ENCODE measurements at places on chromosomes 7 and 10.

DNA sequence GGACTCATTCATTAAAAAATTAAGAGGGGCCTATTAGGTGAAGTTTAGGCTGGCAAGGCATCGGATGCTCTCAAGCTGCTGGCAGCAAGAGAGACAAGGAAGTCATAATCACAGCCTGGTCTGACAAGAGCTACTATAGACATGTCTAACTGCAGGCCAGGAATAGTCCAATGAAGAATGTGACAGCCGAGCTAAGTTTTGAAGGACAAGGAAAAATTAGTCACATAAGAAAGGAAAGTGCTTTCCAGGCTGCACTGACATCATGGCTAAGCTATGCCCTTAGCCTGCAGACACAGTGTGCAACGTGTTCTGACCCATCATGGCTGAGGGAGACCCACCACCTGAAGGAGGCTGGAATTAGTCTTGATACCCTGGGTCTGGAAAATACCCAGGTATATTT lies 281.1 kb downstream of the PLXNA4 start:
- DNase-seq, result no peak

DNA sequence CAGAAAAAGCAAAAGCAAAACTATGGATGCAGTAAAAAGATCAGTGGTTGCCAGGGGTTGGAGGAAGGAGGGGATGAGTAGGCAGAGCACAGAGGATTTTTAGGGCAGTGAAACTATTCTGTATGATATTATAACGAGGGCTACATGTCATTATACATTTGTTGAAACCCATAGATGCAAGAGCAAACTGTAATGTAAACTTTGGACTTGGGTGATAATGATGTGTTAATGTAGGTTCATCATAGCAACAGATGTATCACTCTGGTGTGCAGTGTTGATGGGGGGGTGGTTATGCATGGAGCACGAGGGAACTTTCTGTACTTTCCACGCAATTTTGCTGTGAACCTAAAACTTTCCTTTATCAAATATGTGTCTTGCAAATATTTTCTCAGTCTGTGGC lies 23.2 kb downstream of the SLK start:
- DNase-seq, result no peak

GRCh38 chr7:47379629-47380324 lies 202.1 kb downstream of the TNS3 start:
- DNase-seq, result no peak

DNA sequence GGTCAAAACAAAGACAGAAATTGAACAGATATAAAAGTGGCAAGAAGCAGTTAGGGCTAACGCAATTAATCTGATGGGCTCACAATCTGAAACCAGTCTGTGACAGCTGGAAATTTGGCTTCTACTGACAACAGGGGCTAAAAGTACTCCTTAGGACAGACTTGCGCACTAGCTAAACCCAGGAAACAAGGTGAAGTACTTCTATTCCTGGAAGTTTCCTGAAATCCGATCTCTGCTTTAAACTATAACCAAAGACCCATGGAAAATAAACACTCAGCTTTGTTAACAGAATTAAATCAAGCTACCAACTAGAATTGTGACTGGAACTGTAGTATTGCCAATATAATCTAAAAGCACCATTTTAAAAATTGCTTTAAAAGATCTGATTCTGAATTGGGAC lies 520.2 kb upstream of the ZWINT start:
- DNase-seq, result no peak

GRCh38 chr10:132654121-132654571 lies 116.6 kb downstream of the INPP5A start:
- DNase-seq, result no peak

DNA sequence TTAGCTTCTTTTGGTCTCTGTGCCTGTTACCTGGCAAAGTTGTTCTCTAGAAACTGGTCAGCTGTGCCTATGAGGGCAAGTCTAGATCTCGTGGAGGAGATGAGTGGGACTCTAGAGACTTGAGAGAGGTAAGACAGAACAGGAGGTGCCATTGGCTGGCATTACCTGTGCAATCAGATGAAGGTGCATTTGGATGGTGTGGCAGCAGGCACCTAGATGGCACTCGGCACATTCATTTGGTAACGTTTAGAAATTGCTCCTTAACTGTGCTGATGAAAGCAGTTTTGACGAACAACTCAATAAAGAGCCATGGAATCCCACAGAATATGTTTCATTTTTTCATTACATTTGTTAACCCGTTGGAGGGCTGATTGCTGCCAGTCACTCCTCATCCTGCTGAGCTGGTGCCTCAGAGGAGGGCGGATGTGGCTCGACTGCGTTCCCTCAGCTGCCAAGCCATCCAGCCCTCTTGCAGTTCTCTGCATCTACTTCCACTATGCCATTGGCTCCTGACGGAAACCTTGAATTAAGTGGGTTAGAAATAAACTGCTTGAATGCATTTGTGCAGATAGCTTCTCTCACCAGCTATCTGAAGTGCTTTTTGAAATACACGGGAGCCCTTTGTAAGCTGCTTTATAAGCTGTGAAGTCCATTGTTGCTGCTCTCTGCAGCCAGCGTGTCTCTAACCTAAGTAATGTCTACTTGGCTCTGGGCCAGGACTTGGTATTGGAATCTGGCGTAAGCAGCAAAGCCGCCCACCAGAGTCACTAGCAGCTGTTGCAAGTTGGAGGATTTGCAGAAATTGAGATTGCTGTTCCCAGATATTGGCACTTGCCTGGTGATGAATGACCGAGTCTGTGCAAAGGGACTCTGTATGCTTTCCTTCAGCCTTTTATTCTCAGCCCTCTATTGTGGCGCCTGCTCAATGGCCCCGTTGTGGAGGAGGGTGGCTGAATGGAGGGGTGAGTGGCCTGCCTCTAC lies 87.4 kb downstream of the LRRC4 start:
- no peak for DNase-seq

GRCh38 chr7:74306004-74306729 lies 17.0 kb downstream of the CLIP2 start:
- DNase-seq, result no peak

DNA sequence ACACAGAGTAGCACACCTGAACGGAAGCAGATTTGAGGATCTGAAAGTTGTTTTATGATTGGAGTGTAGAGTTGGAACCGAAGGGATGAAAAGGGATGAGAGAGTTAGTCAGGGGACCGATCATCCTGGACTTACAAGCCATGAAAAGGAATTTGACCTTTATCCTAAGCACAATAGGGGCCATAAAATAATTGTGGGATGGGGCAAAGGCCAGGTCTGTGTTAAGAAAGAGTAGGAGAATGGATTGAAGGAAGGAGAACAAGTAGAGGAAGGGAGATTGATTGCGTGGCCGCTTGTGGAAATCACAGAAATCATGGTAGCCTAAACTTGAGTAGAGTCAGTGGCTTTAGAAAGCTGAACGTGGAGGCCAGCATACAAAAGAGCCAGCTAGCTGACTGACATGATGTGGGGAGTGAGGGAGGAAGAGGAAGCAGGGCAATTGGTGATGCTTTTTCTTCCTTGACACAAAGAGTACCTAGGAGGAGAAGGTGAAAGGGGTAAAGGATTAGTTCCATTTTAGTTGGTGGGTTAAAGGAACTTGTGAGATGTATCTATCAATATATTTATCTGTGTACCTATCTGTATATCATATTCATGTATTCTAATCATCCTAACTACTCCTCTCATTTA lies 67.1 kb upstream of the RPA3 start:
- DNase-seq, result no peak

DNA sequence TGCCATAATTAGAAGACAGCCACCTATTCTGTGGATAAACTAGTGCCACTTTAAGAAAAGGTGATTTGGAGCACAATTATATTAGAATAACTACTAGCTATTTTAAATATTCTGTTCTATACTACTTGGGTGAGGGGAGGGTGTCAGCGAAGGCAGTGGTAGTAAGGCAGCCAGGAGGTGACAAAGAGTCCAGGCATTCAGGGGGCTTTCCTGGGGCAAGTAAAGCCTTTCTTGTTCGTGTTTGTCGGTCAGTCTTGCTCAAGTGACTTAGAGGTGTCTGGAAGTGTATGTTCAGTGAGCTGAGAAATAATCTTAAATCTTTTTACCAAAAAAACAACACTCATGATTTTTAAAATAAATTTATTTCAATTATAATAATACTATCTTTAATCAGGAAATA lies 34.4 kb downstream of the ADD3 start:
- no peak for DNase-seq

DNA sequence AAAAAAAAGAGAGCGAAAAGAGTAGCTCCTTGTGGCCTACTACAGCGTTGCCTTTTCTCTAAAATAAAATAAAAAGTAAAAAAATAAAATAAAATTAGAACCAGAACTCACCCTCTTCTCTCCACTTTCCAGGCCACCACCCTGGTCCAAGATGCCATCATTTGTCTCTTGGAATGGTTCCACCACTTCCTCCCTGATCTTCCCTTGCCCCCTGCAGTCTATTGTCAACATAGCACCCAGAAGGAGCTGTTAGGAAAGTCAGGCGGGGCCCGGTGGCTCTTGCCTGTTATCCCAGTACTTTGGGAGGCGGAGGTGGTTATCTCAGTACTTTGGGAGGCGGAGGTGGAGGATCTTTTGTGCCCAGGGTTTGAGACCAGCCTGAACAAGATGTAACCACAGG lies 7.6 kb upstream of the GRID2IP start:
- peak; percentile 35 for DNase-seq

- DNase-seq, result no peak
Observed at GRCh38 chr10:102869258-102870198, at the start of gene AS3MT. Gene AS3MT, plus strand, starts transcription at chr10:102869470. Its CDS starts 123 bp downstream, at chr10:102869593.

GRCh38 chr10:80462299-80462980 lies 8.3 kb downstream of the TSPAN14 start:
- DNase-seq, result no peak

- DNase-seq, result peak; percentile 79
Observed at GRCh38 chr10:114550756-114551635, 107.1 kb downstream of the ABLIM1 start.

- DNase-seq, result no peak
Observed at GRCh38 chr10:119495021-119495505, 47.5 kb downstream of the RGS10 start.

- no peak for DNase-seq
Observed at GRCh38 chr7:135337977-135338550, 104.4 kb downstream of the STRA8 start.

- DNase-seq, result no peak
Observed at GRCh38 chr10:47264797-47265281, 35.2 kb upstream of the GDF10 start.

GRCh38 chr7:47582764-47583738 lies 1.1 kb upstream of the TNS3 start:
- DNase-seq, result no peak

DNA sequence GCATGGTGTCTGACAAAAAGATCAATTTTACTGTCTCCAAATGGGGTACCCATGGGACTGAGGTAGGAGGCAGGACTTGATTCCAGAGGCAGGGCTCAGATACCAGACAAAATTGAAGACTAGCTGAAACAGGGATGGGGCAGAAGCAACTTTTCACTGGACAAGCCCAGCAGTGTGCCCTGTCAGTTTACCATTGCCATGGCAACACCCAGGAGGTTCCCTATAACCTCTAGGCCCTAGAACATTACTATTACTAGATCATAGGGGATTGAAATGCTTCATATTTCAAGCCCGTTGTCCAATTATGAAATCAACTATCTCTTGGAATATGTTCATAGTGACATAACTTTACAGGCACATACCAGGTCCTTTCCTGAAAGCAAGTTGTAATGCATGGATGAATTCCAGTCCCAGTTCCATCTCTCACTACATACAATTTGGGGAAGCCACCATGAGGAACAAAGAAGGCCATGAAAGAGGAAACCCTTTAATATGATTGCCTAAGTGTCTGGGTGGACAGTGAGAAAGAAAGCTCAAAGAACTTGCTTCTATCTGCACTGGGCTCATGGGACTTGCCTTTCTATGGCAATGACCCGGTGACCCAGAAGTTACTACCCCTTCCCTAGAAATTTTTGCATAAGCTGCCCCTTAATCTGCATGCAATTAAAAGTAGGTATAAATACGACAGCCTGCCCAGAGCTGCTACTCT lies 557.9 kb downstream of the KCNMA1 start:
- no peak for DNase-seq

DNA sequence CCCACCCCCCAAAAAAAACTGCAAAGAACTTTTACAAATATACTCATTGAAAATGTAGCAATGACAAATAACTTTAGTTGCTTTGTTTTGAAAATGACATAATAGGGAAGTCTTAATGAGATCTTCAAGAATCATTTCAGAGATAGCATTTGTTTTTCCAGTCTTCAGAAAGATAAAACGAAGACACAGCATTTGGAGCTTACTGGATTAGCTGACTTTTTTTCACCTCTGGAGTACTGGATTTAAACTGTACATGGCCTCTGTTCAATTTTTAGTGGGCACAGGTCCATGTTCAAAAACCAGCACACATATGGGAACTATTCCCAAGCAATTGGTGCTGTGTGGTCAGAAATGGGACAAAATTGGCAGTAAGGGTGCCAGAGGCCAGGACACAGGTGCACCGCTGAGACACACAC lies 3.9 kb downstream of the RAB11FIP2 start:
- DNase-seq, result no peak

GRCh38 chr10:77946084-77946483 lies 19.5 kb upstream of the DLG5 start:
- no peak for DNase-seq

GRCh38 chr10:21860718-21861117 lies 142.8 kb downstream of the DNAJC1 start:
- DNase-seq, result no peak

DNA sequence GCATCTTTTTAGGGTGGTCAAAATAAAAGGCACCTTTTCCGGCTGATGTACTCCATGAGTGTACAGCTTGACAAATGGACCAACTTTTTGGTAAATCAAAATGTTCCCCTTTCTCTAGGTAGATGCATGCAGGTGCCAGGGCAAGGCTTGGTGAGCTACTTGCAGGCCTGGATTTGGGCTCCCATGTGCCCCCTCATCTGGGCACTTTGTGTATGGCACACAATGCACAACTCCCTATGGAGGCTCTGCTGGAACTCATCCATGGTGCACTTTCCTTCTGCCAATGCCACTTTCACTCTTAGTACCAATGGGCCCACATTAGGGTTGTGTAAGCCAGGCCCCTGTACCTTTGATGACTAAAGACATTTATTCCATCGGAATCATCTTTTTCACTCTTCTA lies 300.8 kb downstream of the SDHAF3 start:
- no peak for DNase-seq

DNA sequence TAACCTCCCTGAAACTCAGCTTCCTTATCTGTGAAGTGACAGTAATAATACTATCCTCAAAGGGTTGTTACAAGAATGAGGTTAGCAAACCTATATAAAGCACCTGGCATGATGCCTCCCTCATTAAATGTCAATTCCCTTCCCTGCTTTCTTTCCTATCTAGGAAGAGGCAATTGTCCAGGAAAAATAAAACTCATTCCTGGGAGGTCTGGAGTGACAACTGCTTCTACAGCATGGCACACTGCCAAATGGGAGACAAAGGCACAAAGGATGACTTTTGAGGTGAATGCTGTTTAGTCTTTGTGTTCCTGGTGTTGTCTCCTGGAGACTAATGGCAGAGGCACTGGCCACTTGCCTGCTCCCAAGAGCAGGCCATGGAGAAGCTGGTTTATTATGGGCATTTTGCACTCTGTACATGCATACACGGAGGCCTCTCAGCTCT lies 32.2 kb upstream of the PDE1C start:
- no peak for DNase-seq

GRCh38 chr7:84331616-84332015 lies 137.0 kb upstream of the SEMA3A start:
- no peak for DNase-seq

- no peak for DNase-seq
Observed at GRCh38 chr10:409408-410040, 274.3 kb downstream of the ZMYND11 start.
